ENCODE measurements at places on chromosomes 13 and 19. TPM values are rescaled to one million over a fixed set of nuclear protein-coding genes. Genes with fewer than 3 reads are reported as not detected.

The LCP1 gene
- polyA plus RNA-seq = 8.0 TPM

The LYPD3 gene
- polyA plus RNA-seq = 1.6 TPM

The TMEM38A gene
- 9.3 TPM for polyA plus RNA-seq

The TMEM59L gene
- 3.2 TPM for polyA plus RNA-seq

The RHPN2 gene
- polyA plus RNA-seq = 20.4 TPM

The ZIK1 gene
- 19.3 TPM for polyA plus RNA-seq

The PSG5 gene
- not detected for polyA plus RNA-seq

The GALP gene
- polyA plus RNA-seq = not detected

The GPR183 gene
- polyA plus RNA-seq = 8.2 TPM

The LAIR1 gene
- 4.5 TPM for polyA plus RNA-seq

The FAM98C gene
- 13.7 TPM for polyA plus RNA-seq

The CABP5 gene
- polyA plus RNA-seq = not detected

The CDC16 gene
- polyA plus RNA-seq = 122 TPM

The ZNF723 gene
- 0.13 TPM for polyA plus RNA-seq

The SERP2 gene
- polyA plus RNA-seq = 13.0 TPM

The ADGRE1 gene
- polyA plus RNA-seq = 0.15 TPM

The CD70 gene
- not detected for polyA plus RNA-seq

The KLK2 gene
- 0.26 TPM for polyA plus RNA-seq

The ZNF473 gene
- 14.8 TPM for polyA plus RNA-seq

The IGLON5 gene
- 3.7 TPM for polyA plus RNA-seq

The TMPRSS9 gene
- 0.49 TPM for polyA plus RNA-seq

The CKM gene
- 0.29 TPM for polyA plus RNA-seq

The PTPRH gene
- polyA plus RNA-seq = 0.12 TPM

The MTMR6 gene
- polyA plus RNA-seq = 19.0 TPM

The ADM5 gene
- polyA plus RNA-seq = 1.5 TPM

The DEDD2 gene
- 22.1 TPM for polyA plus RNA-seq

The CEACAM16 gene
- not detected for polyA plus RNA-seq

The FIZ1 gene
- polyA plus RNA-seq = 19.0 TPM

The C3 gene
- polyA plus RNA-seq = 19.0 TPM

The NLRP11 gene
- polyA plus RNA-seq = 0.11 TPM

The IL11 gene
- polyA plus RNA-seq = 1.2 TPM

The CPAMD8 gene
- 59.8 TPM for polyA plus RNA-seq

The SMIM24 gene
- polyA plus RNA-seq = 453 TPM

The AP1M2 gene
- polyA plus RNA-seq = 42.1 TPM

The EDNRB gene
- polyA plus RNA-seq = 75.3 TPM

The C19orf85 gene
- not detected for polyA plus RNA-seq

The MBD3L2 gene
- not detected for polyA plus RNA-seq

The SLITRK6 gene
- 10.8 TPM for polyA plus RNA-seq

The APOE gene
- 397 TPM for polyA plus RNA-seq

The ZNRF4 gene
- not detected for polyA plus RNA-seq

The ZNF525 gene
- 8.9 TPM for polyA plus RNA-seq

The ZSCAN5A gene
- 14.4 TPM for polyA plus RNA-seq

The ZFR2 gene
- 2.9 TPM for polyA plus RNA-seq

The KRTDAP gene
- polyA plus RNA-seq = 0.50 TPM

The SYNGR4 gene
- polyA plus RNA-seq = 0.34 TPM

The LIM2 gene
- 0.67 TPM for polyA plus RNA-seq

The OPA3 gene
- 6.4 TPM for polyA plus RNA-seq

The KLK7 gene
- 4.2 TPM for polyA plus RNA-seq

The CLDN10 gene
- 119 TPM for polyA plus RNA-seq

The ZNF66 gene
- 2.5 TPM for polyA plus RNA-seq

The PDE4C gene
- polyA plus RNA-seq = 0.79 TPM

The ZNF90 gene
- 16.6 TPM for polyA plus RNA-seq

The RUBCNL gene
- 2.7 TPM for polyA plus RNA-seq

The LILRA1 gene
- 0.46 TPM for polyA plus RNA-seq

The SHFL gene
- polyA plus RNA-seq = 34.7 TPM

The MVB12A gene
- 45.3 TPM for polyA plus RNA-seq

The ZNF888 gene
- 3.6 TPM for polyA plus RNA-seq

The PRSS57 gene
- polyA plus RNA-seq = not detected

Measured in left renal pelvis (tissue), 4 donors.